Pulmonary artery endothelial cell (primary cell): ENCODE measurements at places on chromosomes 7 and 10. TPM values are rescaled to one million over a fixed set of nuclear protein-coding genes. Genes with fewer than 3 reads are reported as not detected.

GRCh38 chr10:48604039-48604990 is 558 bp downstream of the ARHGAP22 start:
- DNase-seq: no peak

The MPP7 gene
- total RNA-seq: 0.07 TPM in 2 replicates

The CACNB2 gene
- total RNA-seq: not detected in 2 replicates

The UNCX gene
- not detected in 2 replicates for total RNA-seq

DNA sequence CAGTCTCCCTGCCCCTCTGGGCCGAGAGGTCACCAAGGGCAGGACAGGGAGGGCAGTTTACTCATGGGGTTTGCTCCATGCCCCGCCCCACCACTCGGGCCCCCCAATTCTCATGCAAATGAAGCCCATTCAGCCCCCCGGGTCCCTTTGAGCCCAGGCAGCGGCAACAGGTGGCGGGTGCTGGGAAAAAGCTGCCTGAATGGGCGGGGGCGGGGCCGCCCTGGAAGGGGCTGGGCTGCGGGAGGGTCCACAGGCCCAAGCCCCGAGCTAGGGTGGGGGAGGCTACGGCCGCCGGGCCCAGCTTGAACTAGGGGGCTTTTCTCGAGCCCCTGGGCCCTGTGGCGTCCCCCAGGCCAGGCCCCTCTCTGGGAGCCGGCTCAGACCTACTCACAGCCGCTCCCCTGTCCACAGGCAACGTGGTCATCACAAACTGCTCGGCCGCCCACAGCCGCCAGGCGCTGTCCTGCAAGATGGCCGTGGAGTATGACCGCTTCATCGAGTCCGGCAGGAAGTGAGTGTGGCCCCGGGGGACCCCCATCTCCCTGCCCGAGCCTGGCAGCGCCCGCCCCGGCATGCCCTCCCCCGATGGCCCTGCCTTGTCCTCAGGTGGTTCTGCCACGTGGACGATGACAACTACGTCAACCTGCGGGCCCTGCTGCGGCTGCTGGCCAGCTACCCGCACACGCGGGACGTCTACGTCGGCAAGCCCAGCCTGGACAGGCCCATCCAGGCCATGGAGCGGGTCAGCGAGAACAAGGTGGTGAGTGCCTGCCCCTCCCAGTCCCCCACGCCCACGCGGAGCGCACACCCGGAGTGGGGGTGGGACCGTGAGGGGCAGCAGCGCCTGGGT is 5.5 kb downstream of the LFNG start:
- DNase-seq: no peak

GRCh38 chr7:25572423-25572822 is 344.1 kb upstream of the NPVF start:
- no peak for DNase-seq

GRCh38 chr10:131785121-131785460 is 115.7 kb upstream of the PPP2R2D start:
- DNase-seq: no peak

- DNase-seq: no peak
Measured at GRCh38 chr10:43610636-43611035, 4.4 kb downstream of the ZNF485 start.

The PTPN20 gene
- total RNA-seq: 0.26 and 1.7 TPM in 2 replicates

- DNase-seq: no peak
Measured at GRCh38 chr10:86083664-86084175, 282.9 kb downstream of the GRID1 start.

The PLCE1 gene
- total RNA-seq: 0.04 and 0.07 TPM in 2 replicates

DNA sequence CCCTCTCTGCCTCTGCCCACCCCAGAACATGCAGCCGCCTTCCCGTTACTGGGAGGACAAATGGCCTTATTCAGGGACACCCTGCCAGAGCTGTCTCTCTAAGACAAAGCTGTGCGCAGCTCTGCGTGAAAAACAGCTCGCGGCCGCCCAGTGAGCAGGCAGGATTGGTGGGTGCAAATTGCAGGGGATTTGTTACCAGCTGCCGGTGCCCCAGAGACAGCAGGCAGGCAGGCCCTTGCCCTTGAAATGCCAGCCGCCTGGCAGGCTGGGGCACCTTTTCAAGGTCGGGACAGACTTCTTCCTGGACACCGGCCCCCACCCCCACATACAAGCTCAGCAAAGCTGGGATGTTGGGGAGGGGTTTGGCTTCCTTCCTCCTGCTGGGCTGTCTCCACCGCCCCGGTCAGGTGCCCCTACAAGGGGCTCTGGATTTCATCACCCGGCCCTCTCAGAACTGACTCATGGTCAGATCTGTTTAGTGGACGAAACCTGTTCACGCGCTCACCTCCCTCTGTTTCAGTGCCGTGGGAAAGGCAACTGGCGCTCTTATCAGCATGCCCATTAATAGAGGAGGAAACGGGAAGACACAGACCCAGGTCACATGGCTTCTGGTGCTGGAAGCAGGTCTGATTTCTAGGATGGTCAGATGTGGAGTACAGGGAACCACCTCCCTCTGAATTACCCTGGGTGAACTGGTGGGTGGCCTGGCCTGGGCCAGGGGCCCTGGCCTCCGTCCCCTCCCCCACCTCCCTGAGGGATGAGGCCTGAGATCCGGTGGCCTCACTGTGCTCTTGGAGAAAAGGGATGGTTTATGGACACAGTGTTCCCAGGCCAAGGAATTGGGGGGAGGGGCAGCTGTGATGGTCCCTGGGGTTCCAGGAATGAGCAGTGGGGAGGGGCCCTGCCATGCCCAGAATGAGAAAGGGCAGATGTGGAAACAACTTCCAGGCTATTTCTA is 123.9 kb upstream of the PPIF start:
- peak; percentile 39 for DNase-seq

The POLR2J3 gene
- total RNA-seq: 16.9 and 21.8 TPM in 2 replicates

DNA sequence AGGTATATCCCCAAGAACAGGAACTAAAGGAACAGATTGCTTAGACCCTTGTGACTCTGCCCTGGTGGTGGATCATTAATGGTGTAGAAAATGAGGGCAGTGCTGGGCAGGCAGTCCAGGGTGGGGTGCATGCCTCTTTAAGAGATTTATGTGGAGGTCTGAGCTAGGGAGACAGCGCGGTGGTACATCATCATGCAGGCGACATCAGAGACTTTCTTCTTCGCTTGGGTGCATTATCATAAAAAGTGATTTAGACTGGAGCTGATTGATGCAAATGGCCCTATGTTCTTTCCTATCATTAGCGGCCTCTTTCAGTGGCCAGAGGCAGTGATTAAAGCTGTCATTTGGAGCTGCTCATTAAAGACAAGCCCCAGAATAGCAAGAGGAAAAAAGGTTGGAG is 519.1 kb upstream of the GALNT17 start:
- no peak for DNase-seq

- DNase-seq: no peak
Measured at GRCh38 chr10:113663908-113664307, at the start of gene NRAP. Gene NRAP (minus strand): TSS chr10:113664041. CDS start chr10:113663882, 159 bp downstream.

GRCh38 chr7:16586081-16586874 is 59.3 kb downstream of the ANKMY2 start:
- no peak for DNase-seq

DNA sequence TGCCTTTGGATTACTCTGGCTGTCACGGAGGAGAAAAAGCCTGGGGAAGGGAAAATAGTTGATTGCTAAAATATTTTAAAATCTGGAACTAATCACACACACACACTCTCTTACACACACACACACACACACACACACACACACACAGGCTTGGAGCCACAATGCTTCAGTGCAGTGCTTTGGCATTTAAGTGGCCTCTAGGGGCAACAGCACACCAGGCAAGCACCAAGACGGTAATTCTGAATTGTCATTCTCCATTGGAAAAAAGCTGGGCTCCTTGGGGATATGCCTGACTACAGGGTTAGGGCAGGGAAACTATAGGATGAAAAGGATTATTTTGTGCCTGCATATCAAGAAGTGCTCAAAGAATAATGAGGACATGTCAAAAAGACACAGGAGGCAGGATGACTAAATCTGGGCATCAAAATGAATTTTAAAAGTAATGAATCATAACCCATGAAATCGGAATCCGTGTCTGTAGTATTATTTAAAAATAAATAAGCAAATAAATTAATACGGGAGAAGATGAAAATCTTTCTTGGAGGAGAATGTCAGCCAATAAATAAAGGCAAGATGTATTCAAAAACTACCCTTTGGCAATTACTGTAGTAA is 30.4 kb upstream of the DDC start:
- no peak for DNase-seq

The PRSS37 gene
- not detected in 2 replicates for total RNA-seq

- no peak for DNase-seq
Measured at GRCh38 chr7:126140858-126141466, 1111.8 kb downstream of the GRM8 start.

The HDAC9 gene
- total RNA-seq: 4.7 and 10.9 TPM in 2 replicates

The GPRIN2 gene
- total RNA-seq: not detected in 2 replicates

DNA sequence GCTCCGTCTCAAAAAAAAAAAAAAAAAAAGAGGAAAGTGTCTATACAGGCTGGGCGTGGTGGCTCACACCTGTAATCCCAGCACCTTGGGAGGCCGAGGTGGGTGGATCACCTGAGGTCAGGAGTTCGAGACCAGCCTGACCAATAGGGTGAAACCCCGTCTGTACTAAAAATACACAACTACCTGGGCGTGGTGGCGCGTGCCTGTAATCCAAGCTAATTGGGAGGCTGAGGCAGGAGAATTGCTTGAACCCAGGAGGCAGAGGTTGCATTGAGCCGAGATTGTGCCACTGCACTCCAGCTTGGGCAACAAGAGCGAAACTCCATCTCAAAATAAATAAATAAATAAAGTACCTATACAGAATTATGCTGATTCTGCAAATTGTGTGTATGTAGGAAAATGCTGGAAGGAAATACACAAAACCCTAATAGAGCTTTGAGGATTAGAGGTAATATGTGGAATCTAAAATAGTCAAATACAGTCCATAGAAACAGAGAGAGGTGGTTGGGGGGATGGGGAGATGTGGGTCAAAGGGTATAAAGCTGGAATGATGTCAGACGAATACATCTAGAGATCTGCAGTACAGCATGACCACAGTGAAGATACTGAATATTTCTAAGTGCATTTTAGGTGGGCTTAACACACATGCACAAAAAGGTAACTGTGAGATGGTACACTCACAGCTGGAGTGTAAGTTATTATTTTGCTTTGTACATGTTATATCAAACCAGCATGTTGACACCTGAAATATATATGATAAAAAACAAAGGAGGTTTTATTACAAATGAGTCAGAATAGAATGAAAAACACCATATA is 174.5 kb upstream of the KLF14 start:
- DNase-seq: no peak

GRCh38 chr10:13636776-13637175 is 50.0 kb downstream of the PRPF18 start:
- DNase-seq: no peak

- DNase-seq: no peak
Measured at GRCh38 chr7:130350945-130351790, 6.6 kb downstream of the CPA5 start.

The TMEM273 gene
- 0.78 and 1.3 TPM in 2 replicates for total RNA-seq

DNA sequence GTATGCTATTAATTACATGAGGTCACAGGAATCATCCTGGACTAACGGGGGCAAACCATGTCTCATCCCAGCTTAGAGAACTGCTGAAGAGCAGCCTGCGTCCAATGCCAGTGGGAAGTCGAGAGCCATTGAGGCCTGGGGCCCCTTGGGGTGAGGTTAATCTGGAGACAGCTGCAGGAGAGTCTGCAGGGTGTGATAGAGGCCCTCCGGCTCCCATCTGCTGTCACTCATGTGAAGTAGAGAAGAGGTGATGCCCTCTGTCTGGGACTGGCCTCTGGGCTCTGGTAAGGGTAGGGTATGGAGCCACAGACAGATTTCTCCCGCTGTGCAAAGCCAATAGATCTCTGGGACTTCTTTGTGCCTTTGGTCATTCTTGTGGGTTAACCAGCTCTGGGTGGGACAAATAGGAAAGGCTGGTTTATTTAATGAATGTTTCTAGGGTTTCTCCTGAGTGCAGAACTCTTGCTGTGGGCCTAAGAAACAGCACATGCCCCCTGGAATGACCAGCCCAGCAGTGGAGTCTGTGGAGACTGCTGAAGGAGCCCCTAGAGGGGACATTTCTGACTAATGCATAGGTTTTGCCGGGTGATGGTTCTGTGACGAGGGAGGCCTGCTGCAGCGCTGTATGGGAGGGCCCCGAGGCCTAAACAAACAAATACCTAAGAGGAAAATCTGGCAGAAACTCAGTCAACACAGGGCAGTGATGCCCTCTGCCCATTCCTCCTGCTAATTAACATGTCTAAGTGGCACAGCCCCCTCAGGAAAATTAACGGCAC is 34.5 kb downstream of the CRHR2 start:
- DNase-seq: no peak

The LRRD1 gene
- not detected in 2 replicates for total RNA-seq

The NXPH1 gene
- total RNA-seq: not detected in 2 replicates

DNA sequence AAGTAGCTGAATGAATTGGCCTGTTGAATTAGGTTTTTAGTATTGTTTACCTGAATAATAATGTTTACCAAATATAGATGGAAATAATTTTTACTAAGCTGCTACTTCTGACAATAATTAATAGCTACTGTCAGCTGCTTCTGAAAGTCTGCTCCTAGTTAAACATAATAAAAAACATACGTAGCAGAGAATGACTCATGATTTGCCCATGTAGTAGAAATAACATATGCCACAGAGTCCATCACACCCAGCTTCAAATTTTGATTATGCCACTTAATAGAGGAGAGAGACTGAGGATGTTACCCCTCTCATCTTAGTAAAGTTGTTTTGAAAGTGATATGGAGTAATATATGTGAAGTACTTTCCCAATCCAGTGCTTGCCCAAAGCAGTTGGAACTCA is 57.6 kb upstream of the MDFIC start:
- DNase-seq: no peak

DNA sequence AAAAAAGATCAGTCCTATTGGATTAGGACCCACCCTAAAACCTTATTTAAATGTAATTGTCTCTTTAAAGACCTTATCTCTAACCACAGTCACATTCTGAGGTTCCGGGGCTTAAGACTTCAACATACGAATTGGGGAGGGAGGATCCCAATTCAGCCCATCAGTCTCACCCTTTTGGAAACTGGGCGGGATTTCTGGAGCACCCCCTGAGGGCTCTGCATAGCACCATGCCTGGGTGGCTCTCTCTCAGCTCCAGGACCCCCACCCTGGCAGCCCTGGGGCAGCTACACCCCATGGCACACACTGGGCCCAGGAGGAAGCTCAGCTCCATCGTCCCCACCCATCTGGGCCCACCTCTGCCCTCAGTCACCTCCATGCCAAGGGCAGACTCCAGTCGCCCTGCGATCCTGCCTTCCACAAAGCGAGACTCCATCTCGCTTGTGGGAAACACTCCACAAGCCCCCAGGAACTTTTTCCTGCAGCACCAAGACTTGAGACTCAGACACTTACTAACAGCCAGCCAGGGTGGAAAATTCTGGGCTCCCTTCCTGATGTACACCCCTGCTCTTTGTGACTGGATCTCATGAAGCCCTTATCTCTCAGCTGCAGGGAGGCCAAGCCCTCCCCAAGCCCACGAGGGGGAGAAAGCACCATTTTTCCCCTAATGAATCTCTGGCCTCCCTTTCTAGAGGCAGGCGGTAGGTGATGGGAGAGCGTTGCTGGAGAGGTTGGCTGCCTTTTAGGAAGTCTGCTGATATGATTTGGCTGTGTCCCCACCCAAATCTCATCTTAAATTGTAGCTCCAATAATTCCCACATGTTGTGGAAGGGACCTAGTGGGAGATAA is 90.8 kb upstream of the KDM7A start:
- DNase-seq: no peak

The PLEKHA1 gene
- total RNA-seq: 32.3 and 36.2 TPM in 2 replicates
